ENCODE measurements at places on chromosomes 2 and 18.

- DNase-seq, result no peak
Measured at GRCh38 chr2:202687276-202687675, 52.5 kb downstream of the FAM117B start.

GRCh38 chr2:1843646-1844045 is 99.3 kb upstream of the PXDN start:
- no peak for DNase-seq

DNA sequence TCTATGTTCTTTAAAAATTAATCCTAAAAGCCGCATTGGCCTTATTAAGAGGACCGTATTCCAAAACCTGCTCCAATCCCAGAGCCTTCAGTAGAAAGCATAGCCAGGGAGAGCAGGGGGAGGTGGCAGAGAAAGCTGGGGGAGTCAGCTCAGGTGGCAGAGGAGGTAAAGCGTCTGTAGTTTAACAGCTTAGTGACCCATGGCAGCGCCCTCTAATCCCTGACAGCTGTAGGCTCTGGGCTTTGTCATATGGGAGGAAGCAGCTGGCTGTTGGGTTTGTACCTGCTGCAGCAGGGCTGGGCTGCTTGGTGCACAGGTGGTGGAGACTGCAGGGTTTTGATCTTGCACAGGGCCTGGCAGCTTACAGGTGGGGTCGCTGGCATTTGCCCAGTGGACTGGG is 50.6 kb downstream of the THNSL2 start:
- DNase-seq, result no peak

- DNase-seq, result no peak
Measured at GRCh38 chr2:152322222-152322621, 12.8 kb upstream of the FMNL2 start.

DNA sequence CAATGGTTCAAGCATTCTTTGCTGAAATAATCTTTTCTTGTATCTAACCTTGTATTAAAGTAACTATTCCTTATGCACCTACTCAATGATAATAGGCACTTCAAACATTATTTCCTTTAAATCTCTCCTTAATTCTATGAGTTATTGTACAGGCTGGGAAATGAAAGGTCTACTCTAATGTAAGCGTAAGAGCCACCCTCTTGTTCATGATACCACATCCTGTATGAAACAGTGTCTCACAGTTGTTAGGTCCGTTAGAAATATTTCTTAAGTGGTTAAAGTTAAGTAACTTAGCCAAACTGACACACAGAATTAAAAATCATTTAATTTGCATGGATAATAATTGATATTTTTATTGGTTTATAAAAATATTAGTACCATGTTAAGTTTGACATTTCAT is 162.5 kb upstream of the RPRM start:
- DNase-seq, result no peak

- no peak for DNase-seq
Measured at GRCh38 chr2:85095094-85095493, 38.1 kb upstream of the TCF7L1 start.

DNA sequence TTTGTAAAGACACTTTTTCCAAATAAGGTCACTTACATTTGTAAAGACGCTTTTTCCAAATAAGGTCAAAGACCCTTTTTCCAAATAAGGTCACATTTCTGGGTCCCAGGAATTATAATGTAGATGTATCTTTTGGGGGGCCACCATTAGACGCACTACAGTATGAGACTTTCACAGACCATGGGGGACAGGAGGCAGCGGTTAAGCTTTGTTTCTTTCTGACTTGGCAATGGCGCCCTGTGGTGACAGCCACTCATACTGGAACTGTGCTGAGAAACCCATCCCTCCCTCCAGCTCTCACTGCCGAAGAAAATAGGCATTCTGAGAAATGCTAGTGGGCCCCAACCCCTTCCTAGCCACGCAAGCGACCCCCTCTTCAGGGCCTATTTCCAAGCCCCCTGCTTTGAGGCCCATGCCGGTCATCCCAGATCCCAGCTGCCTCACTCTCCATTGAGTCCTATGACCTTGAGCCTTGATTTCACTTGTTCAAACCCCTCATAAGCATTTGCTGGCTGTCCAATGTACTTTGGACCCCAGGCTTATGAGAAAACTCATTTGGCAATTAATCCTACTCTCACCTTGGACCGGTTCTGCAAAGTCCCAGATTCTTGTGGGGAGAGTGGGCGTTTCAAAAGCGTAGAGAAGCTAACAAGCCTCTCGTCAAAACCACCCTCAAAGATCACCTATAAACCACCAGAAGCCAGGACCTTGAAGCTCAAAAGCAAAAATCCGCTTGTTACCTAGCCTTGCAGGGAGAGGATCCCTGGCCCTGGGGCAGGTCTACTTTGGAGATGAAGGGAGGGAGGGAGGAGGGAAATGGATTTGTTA is 11.3 kb upstream of the SPATA3 start:
- no peak for DNase-seq

- DNase-seq, result no peak
Measured at GRCh38 chr2:202006301-202006700, 27.4 kb upstream of the FZD7 start.
